ENCODE measurements at places on chromosomes 16 and 17.

DNA sequence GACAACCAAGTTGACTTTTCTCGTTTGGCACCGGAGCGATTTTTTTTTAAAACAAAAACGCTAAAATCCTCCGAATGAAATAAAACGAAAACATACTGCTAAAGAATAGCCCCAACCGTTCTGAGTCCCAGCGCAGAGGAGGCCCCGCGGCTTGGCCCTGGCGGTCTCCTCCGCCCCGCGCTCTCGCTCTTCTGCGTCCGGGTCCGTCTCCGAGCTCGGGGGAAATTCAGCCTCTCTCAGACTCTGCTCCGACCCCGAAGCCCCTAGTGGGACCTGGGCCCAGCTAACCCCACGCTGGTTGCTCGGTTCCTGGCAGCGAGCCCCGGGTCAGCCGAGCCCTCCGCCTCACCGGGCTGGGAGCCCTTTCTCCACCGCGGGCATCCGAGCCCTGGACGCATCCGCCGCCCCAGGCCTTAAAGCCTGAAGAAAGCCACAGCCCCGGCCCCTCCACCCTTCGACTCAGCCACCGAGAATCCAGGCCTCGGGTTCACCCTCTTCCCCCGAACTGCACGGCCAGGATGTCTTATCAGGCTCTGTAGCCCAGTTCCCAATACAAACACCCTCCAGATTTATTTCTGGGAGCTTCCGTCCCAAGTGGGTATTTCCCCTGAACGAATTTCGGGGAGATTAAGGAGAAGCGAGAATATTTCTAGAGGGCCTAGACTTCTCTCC is 1.2 kb downstream of the TBX2 start:
- DNase-seq, result no peak

- no peak for DNase-seq
Observed at GRCh38 chr16:12300490-12300889, 324.0 kb downstream of the SNX29 start.

DNA sequence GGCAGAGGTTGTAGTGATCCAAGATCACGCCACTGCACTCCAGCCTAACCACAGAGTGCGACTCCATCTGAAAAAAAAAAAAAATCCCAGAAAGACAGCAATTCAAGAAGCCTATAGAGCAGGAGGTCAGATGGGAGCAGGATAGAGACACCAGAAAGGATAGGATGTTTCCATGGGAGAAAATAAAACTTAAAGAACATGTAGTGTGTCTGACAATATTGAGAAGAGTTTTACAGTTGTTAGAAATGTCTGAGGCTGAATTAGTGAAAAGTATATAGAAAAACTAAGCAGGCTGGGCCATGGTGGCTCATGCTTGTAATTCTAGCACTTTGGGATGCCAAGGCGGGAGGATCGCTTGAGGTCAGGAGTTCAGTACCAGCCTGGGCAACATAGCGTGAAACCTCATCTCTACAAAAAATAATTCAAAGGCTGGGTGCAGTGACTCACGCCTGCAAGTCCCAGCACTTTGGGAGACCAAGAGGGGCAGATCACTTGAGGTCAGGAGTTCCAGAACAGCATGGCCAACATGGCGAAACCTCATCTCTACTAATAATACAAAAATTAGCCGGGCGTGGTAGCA is 15.3 kb upstream of the TRIM37 start:
- DNase-seq, result no peak

- no peak for DNase-seq
Observed at GRCh38 chr17:81420769-81421462, 25.7 kb downstream of the BAHCC1 start.

DNA sequence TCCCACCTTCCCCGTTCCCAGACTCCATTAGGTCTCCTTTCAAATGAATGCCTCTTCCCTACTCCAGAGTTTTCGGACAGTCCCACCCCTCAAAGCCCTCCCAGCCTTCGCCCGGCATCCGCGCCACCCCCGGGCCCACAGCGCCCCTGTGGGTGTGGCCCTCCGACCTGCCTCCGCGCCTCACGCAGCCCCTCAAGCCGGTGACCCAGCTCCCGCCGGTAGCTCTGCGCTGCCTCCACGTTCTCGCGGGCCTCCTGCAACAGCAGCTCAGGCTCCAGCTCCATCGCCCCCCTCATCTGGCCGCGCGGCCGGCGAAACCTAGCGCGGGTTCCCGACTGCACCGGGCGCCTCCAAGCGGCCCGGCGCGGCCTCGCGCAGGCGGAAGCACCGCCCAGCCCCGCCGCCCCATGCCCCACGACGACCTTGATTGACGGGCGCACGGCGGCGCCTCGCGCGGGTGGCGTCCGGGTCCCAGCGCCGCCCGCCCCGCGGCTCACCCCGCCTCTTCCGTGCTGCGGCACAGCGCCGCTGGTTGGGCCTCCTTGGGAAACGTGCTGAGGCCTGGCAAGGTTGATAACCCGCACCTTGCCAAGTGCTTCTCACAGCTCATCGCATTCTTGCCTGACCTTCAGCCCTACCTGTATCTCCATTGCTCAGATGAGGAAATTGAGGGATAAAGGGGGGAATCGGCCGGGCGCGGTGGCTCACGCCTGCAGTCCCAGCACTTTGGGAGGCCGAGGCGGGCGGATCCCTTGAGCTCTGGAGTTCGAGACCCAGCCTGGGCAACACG is at the start of gene CRLF3:
TSS of gene CRLF3 (minus strand) at position 337 of the 790 bp plus-strand sequence. CDS start at position 296, 41 bp downstream.
- DNase-seq, result peak; percentile 91
